ENCODE measurements at places on chromosomes 12 and 14.

- DNase-seq: no peak
Measured at GRCh38 chr14:74855021-74855420, 20.9 kb downstream of the PROX2 start.

GRCh38 chr12:67068761-67069450, 200.3 kb upstream of the CAND1 start:
- DNase-seq: no peak

- no peak for DNase-seq
Measured at GRCh38 chr12:1080520-1081223, 89.6 kb downstream of the ERC1 start.

GRCh38 chr14:61338457-61338856, 17.1 kb downstream of the PRKCH start:
- no peak for DNase-seq

- no peak for DNase-seq
Measured at GRCh38 chr14:67141146-67141900, 47.9 kb upstream of the GARIN2 start.

GRCh38 chr14:52305014-52305413, 9.1 kb upstream of the PTGER2 start:
- DNase-seq: no peak

DNA sequence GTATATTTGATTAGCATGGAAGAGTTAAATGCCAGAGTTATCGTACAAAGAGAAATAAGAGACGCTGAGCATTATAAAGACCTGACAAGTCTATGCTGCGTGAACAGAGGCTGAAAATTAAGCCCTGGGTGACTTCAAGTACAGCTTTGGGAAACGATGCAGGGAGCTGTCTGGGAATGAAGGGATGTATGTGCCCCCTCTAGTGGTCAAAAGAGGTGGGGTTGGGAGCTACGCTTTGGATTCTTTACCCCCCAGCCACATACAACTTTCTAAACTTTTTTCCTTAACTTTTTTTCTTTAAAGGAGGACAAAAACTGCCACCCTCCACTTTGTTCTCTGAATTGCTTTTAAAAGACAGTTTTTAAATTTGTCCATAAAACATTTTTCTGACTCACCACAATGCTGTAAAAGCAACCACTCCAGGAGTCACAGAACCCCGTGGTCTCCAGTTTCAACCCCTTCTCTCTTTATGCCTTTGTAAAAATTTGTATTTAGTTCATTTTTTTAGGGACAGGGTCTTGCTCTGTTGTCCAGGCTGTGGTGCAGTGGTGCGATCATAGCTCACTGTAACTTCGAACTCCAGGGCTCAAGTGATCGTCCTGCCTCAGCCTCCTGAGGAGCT, 59.4 kb downstream of the ZNF664 start:
- no peak for DNase-seq

DNA sequence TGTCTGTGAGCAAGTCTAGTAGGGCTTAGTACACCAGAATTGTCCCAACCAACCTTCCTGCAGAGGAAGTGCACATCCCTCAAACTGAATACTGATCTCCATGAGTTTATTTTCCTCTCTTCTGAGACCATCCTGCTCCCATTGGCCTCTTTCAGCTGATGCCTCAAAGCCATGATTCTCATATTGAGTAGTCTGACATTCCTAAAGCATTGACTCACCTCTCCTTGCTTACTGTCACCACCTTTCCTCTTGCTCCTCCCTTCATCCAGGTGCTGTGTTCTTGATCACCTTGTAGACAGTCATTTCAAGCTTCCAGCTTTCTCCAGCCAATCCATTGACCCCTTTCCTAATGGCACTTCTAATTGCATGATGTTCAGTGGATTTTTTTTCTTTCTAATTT, 583.7 kb upstream of the USP15 start:
- no peak for DNase-seq

DNA sequence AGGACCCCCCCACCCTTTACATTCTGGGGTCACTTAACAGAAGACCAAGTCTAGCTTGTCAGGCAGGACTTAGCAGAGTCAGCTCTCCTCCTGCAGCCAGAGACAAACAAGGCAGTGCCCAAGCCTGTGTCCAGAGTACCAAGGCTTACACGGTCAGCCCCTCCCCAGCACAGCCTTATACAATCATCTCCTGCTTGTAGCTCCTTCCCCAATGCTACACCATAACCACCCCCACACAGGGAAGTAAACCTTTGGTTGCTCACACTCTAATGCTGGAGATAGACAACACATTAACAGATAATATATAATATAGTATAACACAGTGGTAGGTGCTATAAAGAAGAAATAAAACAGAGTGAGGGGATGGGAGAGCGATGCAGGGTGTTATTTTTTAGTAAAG, 175.4 kb upstream of the PWP1 start:
- DNase-seq: no peak

DNA sequence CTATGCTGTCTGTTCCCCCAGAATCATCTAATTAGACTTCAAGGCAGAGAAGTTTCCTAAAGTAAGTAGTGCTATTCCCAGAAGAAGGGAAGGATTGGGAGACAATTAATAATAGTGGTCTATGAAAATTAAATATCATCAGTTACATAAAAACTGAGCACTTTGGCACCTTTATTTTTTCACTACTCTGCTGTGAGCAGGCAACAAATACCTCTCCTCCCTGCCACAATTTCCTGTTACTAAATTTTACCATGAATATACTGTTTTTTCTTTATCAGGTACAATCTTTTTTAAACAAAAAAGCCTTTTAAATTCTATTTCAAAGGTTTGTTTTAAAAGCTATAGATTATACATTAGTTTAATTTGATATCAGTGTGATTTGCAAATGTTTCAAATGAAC, 29.4 kb upstream of the KRAS start:
- no peak for DNase-seq

DNA sequence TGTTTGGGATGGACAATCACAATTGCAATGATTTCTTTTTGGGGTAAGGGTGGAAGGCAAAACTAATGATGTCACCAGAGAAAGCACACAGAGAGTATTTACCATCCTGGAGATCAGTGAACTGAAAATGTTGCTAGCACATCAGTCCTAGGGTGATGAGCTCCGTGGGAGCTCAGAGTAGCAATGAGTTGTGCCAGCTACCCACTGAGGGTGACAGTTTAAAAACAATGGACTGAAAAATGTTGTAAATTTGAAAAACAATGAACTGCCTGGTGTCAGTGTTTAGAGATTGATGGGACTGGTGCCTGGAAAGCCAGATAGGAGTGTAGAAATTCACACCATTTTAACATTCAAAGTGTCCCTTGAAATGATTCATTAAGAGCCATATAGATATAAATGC, 198.5 kb downstream of the ATP23 start:
- no peak for DNase-seq

DNA sequence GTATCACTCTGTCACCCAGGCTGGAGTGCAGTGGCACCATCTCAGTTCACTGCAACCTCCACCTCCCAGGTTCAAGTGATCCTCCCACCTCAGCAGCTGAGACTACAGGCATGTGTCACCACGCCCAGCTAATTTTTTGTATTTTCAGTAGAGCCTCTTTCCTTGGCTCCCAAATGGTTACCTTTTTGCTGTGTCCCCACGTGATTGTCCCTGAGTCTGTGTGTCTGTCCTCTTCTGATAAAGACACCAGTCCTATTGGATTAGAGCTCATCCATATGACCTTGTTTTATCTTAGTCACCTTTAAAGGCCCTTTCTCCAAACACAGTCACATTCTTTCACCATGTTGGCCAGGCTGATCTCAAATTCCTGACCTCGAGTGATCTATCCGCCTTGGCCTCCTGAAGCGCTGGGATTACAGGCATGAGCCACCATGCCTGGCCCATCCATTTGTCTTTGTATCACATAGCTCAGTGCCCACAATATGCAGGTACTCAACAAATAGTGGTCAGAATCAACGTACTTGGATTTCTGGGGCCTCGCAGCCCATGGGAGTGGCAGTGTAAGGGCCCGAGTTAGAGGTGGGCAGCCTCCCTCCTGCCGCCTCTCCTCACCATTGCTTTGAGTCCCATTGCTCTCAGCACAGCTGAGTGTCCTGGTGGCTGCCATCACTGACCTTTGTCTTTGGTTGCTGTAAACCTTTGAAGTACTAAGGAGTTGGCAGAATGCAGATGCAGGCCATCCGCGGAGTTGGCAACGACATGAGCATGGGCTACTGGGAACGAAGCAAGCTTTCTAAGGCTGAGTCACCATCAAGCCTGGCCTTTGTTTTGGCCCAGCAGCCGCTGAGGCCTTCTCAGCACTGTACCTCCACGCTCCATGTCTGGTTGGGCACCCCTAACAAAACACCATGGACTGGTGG, 9.3 kb downstream of the TPCN1 start:
- no peak for DNase-seq

DNA sequence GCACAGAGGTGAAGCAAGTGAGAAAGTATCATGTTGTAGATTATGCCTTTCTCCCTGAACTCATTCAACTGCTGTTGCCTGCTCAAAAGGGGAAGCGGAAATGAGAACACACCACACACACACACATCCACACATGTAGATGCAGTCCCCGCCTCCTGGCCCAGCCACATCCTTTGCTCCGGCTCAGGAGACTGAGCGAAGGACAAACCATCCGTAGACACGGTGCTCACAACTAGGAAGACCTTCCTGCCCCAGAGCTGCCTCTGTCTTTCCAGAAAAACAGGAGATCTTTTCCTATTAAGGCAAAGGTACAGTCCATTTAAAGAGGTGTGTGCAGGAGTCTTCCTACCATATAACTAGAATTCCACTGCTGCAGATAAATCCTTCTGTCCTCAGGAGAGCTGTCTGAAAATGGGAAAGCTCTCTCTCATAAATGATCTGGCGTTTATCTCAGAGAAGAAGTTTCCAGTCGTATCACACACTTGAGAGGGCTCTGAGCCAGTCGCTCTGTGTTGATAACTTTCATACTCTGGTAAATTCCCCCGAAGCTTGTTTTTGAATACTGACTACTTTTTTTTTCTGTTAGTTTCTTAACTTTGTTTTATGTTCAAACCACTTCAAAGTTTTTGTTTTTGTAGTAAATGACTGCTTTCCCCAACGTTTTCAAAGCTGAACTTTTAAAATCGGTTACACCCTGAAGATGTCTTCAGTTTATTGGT, at the start of gene TESPA1:
TSS of gene TESPA1 (minus strand) at position 105 of the 719 bp plus-strand sequence. CDS start 10,200 bp downstream, outside the sequence.
- DNase-seq: no peak

DNA sequence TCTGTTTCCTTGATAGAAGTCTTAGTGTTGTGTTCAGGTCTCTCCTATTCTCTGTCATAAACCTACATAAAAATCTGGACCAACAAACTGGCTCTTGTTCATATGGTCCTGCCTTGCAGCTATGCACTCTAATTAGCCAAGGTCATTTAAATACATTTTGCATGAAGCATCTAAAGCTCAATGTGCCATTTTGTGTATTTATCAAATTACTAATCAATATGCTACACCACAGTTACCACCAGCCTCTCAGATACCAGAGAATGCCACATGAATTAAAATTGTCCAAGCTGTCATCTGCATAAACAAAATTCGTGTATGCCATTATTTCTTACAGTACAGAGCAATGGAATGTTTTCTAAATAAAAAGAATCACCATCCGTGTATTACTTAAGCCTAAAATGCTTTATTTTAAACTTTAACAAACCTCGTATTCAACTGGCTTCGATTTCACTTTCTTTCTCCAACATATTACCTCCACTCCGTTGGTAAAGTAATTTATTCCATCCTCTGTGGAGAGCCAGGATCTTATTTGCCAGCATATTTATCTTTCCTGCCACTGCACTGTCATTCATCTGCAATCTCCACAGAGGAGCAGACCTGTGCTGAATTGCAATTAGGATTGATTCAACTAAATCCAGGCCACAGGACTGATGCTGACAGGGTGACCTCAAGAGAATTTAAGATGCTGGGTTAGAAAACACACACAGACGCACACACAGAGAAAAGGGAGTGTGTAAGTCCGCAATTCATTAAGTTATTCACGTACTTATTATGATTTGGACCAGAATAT, 284.1 kb upstream of the FOXG1 start:
- no peak for DNase-seq

DNA sequence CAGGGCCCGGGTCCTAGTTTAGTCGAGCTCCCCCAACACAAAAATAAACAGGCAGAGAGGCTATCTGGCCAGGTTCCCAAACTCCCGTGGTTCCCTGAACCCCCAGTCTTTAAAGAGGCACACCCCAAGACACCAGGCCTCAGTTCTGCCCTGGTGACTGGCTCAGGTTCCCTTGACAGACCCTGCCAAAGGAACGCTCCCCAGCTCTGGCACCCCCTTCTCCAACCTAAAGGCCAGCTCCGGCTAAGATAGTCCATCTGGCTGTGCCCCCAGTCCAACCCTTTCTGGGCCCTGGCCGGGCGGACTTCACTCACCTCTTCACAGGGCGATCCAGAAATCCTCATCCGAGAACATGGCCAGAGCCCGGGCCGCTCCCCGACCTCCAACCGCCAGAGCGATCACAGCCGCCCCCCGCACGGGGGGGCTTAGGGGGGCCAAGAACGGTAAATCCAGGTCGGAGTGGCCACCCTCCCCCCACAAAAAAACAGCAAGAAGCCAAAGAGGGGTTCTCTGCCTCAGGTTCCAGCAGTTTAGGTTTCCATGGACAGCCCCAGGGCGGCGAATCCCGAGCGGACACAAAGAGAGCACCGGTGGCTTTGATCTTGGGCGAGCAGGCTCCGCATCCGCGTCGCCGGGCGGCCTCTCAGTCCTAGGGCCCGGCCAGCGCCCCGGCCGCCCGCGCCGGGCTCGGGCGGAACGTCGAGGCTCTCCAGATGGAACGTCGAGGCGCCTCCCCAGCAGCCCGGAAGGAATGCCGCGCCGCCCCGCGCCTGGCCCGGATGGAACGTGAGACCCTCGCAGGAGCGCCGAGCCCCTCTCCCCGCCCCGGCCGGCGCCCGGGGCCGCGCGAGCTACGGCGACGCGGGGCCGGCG, 1.1 kb downstream of the KMT2D start:
- DNase-seq: no peak

DNA sequence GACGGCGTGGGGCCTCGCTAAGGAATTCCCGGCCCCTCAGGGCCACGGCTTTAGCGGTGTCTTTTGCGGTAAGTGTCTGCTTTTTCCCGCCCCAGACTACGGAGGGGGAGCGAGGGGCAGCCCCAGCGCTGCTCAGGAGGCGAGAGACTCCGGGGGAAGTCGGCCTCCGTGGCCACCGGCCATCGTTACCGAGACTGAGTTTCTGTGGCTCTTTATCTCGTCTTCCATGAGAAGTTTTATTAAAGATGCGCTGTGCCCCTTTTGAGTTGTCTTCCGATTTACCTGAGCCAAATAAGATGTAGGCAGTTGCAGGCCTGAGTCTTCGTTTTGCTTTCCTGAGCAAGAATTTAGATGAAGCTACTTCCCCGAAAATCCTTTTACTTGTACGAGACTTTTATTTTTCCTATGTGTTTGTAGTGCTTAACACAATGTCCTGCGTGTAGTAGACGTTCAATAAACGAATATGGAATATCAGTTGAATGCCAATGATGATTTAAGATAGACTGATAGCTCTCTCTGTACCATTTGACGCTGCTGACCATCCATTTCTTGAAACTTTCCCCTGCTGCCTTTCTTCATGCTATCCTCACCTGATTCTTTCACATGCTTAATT, 462 bp downstream of the SRP54 start:
- no peak for DNase-seq
